HAP-1 (cell line): ENCODE measurements at places on chromosomes 6 and 20.

DNA sequence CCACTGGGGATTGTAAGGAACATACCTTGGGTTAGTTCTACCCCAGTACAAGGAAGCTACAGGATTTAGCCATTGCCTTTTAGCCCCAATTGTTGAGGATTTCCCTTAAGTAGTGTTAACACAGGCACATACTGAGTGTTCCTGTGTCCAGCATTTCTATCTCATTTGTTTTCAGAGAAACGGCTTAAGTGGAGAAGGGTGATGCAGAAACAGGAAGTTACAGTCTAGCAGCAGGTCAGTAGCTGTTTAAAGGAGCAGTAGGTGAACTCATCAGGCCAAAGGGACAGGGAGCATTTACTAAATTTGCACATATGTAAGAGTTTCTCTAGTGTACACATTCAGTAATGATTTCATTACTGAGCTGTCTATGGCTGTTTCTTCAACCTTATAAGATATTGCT is 644.2 kb upstream of the GJE1 start:
- no peak for DNase-seq

DNA sequence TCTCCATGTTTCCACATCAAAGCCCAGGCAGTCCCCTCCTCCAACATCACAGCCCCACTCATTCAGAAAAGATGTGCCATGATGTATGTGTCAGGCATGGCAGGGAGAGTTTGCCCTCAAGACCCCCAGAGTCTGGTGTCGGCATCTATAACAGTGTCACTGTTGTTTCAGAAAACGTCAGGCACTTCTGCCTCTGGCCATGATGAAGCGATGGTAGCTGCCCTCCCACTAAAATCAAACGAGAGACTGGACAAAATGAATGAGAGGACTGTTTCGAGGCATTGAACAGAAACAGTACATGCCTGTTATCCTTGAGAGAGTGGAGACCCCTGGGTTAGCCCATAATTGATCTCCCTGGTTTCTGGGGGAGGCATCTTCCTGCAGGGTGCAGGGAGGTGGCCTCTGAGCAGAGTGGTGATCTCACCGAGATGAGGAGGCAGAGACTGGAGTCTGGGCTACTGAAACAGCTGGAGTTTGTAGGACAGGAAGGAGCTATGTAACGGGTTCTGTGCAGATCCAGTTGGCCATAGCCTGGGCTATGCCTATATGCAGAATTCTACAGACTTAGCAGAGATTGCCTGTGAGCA is 144.5 kb downstream of the SYCP2 start:
- no peak for DNase-seq

GRCh38 chr6:145727817-145728388 is 7.4 kb downstream of the EPM2A start:
- DNase-seq: no peak

DNA sequence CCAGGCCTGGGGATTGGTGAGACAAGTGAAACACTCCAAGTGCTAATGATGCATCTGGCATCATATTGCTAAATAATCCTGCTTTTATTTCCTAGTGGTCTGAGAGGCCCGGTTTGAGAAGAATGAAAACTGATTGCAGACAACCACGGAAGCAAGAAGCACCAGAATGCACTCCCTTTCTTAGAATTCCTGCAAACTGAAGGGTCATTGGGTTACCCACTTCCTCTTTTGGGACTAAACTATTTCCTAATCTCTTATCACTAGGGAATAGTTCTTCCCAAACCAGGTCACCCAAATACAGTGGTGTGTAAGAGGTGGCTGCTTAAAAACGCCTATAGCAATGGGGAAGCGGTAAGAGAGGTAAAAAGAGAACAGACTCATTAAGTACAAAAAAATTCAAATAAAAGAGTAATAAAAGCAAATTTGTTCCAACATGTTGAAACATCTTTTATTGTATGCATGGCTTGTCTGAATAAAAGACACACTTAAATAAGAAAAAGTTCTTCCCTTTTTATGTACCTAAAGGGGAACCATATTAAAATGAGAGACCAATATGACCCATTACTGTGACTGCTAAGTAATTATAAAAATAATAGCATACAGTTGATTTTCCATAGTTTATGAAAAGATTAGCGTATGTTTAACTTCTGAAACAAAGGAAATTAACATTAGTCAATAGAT is 125.8 kb downstream of the MYB start:
- no peak for DNase-seq

GRCh38 chr20:63955827-63956663 is at the start of gene UCKL1:
UCKL1 (minus strand) TSS chr20:63956416; CDS start chr20:63956372, 44 bp downstream.
- DNase-seq: peak; percentile 93

DNA sequence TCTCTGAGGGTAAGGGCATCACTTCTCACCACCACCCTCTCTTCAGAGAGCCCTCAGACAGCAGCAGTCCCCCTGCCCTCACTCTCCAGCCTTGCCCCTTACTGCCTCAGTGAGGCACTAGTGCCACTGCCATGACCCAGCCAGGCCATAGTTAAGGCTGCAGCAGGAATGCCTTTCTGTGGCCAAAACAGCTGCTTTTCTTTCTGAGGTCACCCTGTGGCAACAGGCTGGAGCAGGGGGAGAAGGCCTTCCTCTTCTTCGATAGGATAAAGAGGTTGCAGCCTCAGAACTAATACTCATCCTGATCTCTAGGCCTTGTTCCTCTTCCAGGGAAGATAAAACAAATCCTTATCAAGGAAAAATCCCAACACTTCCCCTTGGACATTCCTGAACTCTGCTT is 56.8 kb upstream of the ECI2 start:
- DNase-seq: no peak

GRCh38 chr20:11922561-11922960 is 4.9 kb downstream of the BTBD3 start:
- DNase-seq: no peak

- no peak for DNase-seq
These were observed 554.0 kb upstream of the NOX3 start for GRCh38 chr6:156009656-156010055.

DNA sequence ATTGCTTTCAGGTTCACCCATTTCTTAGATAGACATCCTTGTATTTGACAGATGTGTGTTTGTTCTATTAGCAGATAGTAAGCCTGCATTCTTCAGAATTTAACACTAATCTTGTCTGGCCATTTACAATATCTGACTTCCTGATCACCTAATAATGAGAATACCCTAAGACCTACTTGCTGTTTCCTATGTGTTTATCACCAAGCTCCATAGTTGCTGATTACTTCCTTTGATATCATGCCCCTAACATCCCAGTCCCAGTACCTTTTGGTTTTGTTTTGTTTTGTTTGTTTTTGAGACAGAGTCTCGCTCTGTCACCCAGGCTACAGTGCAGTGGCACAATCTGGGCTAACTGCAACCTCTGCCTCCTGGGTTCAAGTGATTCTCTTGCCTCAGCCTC is 143.6 kb upstream of the DST start:
- DNase-seq: no peak

GRCh38 chr6:5619249-5619648 is 357.9 kb downstream of the FARS2 start:
- no peak for DNase-seq

- no peak for DNase-seq
These were observed 247.0 kb upstream of the ECI2 start for GRCh38 chr6:4382362-4382853.

DNA sequence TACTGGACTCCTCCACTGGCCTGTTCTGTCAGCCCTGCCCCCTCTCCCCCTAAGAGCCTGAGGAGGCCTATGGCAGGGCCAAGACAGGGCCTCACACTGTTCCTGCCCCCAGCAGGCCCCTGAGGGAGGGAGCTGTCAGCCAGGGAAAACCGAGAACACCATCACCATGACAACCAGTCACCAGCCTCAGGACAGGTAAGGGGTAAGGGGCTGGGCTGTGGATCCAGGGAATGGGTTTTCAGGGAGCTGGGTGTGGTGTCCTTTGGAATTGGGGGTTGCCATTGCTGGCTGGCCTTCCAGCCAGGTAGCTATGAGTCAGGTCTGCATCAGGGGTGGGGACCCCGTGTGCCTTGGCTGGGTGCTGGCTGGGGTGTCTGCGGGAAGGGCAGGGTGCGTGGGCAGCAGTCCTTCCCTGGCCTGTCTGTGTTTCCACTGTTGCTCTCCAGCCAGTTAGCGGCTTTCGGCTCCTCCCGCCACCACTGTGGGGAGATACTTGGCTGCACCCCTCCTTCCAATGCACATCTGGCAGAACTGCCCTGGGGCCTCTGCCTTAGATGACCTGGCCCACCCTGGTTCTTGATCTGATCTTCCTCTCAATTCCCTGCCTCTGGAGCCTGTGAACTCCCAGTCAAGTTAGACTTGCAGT is 3.9 kb downstream of the SLC29A1 start:
- no peak for DNase-seq

DNA sequence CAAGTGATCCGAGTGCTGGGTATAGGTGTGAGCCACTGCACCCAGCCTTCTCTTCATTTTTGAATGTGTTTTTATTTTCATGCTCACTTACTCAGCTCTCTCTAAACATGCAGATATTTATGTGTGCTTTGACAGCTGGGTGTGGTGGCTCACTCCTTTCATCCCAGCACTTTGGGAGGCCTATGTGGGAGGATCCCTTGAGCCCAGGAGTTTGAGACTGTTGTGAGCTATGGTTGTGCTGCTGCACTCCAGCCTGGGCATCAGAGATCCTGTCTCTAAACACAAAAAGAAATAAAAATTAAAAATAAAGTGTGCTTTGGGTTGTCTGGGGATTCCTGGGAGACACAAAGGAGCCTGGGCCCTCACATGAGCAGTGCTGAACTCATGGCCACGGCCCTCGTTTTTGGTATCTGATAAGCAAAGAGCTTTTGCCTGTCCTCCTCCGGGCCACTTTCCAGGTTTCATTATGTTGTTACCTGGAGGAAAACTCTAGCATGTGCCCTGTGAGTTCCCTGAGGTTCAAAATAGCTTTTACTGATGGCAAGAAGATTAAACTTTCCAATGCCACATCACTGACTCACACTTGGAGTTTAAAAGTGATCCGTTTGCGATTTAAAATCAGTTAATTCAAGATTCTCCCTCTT is 78.5 kb downstream of the CD164 start:
- DNase-seq: no peak

- no peak for DNase-seq
These were observed 79.0 kb downstream of the SYNJ2 start for GRCh38 chr6:158060455-158061360.

DNA sequence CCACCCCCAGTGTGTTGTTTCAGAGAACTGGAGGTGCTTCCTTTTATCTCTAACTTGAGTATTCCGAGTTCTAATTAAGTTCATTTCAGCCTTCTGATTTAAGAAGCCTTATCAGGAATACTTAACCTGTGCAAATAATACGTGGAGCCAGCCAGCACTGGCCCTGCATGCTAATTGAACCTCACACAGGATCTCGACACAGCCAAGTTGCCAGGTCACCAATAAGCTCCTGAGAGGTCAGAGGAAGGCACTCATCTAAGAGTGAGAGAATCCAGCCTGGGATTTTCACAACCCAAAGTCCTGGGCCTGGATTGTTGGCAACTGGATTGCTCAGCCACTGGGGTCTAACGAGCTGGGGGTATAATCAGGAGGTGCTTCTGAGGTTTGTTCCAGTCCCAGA is 157.7 kb upstream of the LRFN2 start:
- no peak for DNase-seq

DNA sequence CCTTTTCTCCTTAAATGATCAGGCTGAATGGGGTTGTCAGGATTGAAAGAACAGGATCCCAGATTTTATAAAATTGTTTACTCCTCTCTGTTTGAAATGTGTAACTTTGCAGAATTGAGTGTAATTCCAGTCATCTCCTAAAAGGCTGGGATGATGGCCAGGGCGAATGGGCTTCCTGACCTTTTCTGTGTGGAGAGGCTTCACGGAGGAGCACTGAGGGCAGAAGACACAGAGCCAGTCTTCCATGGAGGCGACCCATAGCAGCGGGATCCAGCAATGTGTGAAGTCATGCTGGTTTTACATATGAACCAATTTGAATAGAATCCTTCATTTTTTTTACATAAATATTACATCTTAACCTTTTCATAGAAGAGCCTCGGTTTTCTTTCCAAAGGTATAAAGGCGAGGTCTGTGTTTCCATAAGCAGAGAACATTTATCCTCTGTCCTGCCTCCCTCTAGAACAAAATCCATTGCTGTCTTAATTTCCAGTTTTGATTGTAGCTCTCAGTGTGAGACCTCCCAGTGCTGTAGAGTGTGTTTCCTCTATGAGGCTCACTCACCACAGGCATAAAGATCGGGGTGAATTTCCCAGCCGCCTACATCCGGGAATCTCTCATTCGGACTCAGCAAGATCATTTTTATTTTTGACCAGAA is 369.7 kb upstream of the FLRT3 start:
- DNase-seq: no peak

GRCh38 chr20:10708351-10709185 is 34.8 kb upstream of the JAG1 start:
- DNase-seq: peak; percentile 68
